ENCODE measurements at places on chromosomes 2 and 18. TPM values are rescaled to one million over a fixed set of nuclear protein-coding genes. Genes with fewer than 3 reads are reported as not detected.

DNA sequence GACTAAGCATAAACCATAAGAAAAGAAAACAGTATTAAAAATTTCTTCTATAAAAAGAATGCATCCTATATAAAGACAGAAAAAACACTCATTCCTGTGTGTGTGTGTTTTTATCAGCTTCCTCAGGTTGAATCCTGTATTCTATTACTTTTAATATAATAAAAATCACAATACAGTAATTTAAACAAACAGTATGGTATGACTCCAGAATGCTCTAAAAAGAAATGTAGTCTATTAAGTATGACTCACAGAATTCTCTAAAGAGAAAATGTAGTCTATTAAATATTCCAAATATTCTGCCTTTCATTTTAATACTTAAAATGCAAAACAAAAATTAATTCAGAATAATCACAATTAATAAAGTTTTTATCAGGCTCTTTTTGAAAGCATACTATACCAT lies 19.8 kb downstream of the CCDC88A start:
- no peak for DNase-seq

DNA sequence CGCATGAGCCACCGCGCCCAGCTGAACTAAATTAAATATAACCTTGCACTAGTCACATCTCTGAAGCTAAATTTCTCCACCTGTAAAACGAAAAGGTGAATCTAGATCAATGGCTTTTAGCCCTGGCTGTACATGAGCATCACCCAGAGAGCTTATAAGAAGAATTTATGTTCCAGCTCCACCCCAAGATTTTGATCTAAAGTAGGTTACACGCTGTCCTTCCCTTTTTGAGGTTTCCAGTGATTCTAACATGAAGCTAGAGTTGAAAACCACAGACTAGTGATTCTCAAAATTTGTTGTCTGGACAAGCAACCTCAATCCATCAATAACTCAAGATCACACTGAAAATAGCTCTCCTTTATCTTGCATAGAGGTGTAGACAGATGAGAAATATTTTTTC lies 208.8 kb upstream of the CRIM1 start:
- DNase-seq = no peak

C1GALT1C1L gene
- total RNA-seq = 0.20 TPM

- DNase-seq = no peak
Observed at GRCh38 chr2:127314193-127314988, 20.4 kb upstream of the ERCC3 start.

GRCh38 chr18:34767601-34768027 lies 57.5 kb downstream of the DTNA start:
- no peak for DNase-seq

DNA sequence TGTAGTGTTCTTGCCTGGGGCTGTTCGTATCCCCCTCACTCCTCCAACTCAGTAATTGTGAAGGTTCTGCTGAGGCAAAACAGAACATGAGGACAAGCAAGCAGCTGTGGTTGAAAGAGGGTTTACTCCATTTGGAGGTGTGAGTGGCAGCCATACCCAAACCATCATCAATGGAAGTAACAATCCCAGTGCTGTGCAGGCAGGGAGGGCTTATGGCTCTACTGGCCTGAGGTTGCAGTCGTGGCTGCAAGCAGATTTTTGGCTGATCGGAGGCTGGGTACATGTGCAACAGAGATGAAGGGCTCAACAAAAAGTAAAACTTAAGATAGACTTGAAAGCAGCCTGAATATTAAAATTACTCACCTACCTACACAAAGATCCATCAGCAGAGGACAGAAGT lies 13.2 kb downstream of the SRSF7 start:
- DNase-seq = no peak

LINC00305 gene
- total RNA-seq = not detected

- no peak for DNase-seq
Observed at GRCh38 chr18:42854558-42854957, 260.9 kb downstream of the RIT2 start.

CIB4 gene
- total RNA-seq = not detected

GRCh38 chr2:60499651-60500265 lies 53.7 kb downstream of the BCL11A start:
- DNase-seq = no peak

RNU2-63P gene
- 7.4 TPM for total RNA-seq

DNA sequence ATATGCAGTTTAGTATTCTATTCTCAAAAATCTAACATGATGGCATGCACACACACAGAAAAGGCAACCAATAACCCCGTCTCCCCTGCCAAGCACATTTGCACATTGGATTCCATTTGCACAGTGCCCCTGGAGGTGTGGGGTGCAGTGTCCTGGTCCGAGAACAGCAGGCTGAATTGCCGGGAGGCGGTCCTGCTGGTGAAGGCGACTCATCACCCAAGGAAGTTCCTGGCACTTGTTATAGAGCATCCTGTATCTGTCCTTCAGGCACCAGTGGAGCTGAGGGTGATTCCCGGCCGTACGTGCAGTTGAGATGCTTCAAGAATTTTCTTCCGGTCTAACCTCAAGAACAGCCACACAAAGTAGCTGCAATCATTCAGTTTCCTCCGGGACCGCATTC lies 73.0 kb upstream of the RAB12 start:
- DNase-seq = no peak

TSPYL6 gene
- not detected for total RNA-seq

ASB3 gene
- 17.3 TPM for total RNA-seq

DNA sequence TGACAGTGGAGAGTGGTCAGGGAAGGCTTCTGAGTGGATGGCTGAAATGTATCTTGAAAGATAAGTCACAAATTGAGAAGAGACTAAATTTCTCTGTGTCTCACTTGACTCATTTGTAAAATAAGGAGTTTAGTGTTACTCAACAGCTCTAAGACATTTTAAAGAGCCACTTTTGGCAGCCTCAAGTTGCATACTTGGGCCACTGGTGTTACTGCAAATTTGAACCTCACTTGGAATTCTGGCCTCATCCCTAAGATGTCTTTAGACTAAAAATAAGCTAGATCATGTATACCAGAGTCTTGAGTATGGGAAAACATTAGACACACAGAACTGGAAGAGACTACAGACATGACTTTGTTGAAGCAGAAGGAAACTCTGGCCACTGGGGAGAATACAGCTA lies 4.5 kb upstream of the MTLN start:
- DNase-seq = no peak

HMSD gene
- 5.3 TPM for total RNA-seq

SAG gene
- total RNA-seq = not detected

GRCh38 chr2:215283221-215283620 lies 28.6 kb upstream of the ATIC start:
- DNase-seq = no peak

DNA sequence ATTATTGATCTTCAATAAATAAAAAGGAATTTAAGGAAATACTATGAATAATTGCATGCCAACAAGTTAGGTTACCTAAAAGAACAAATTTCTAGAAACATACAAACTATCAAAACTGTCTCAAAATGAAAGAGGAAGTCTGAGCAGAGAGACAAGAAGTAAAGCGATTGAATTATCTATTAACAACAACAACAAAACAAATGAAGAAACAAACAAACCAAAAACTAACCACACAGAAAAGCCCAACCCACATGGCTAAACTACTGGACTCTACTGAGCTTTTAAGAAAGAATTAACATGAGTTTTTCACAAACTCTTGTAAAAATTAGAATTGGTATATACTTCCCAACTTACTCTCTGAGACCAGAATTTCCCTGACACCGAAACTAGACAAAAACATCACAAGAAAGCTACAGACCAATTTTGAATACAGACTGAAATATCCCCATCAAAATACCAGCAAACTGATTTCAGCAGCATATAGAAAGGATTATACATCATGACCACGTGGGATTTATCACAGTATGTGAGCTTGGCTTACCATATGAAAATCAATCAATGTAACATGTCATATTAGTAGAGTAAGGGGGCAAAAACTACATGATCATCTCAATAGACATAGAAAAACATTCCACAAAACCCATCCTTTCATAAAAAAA lies 16.6 kb upstream of the GALNT1 start:
- DNase-seq = no peak

- no peak for DNase-seq
Observed at GRCh38 chr2:64324746-64325410, 129.1 kb upstream of the LGALSL start.

CHAC2 gene
- total RNA-seq = 8.4 TPM

DNA sequence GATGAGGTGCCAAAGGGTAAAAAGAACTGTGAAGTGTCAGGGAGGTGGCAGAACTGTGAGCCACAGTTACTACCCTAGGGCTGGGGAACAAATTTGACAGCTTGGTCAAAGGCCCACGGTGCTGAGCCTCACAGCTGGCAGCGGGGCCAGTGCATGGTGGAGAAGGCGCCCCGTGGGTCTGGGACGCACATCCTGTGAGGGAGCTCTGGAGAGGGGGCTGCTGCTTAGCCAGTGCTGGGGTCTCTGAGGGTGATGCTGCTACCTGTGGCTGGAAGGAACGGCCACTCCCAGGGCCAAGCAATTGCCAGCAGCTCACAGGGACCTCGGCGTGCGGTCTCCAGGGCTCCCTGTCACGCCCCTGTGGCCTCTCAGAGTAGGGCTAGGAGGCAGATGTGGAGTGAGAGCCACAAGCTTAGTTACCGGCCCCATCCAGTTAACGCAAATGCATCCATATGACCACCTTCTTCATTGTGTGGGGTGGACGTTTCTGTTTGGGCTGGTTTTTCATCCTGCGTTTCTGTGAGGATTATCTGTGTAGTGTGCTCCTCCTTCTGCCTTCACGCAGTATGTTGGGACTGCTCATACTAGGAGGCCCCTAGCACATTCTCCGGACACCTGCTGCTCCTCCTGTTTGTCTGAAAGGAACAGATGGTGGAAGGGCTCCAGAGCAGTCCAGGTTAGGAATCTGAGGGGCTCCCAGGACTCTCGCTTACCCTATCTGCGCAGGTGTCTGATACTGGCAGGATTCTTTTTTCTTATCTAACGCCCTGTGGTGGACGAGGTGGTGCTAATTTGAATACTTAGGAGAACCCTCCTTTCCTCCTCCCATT lies 26.0 kb downstream of the STK25 start:
- no peak for DNase-seq

- DNase-seq = no peak
Observed at GRCh38 chr2:137096693-137097092, 331.3 kb downstream of the THSD7B start.

DNA sequence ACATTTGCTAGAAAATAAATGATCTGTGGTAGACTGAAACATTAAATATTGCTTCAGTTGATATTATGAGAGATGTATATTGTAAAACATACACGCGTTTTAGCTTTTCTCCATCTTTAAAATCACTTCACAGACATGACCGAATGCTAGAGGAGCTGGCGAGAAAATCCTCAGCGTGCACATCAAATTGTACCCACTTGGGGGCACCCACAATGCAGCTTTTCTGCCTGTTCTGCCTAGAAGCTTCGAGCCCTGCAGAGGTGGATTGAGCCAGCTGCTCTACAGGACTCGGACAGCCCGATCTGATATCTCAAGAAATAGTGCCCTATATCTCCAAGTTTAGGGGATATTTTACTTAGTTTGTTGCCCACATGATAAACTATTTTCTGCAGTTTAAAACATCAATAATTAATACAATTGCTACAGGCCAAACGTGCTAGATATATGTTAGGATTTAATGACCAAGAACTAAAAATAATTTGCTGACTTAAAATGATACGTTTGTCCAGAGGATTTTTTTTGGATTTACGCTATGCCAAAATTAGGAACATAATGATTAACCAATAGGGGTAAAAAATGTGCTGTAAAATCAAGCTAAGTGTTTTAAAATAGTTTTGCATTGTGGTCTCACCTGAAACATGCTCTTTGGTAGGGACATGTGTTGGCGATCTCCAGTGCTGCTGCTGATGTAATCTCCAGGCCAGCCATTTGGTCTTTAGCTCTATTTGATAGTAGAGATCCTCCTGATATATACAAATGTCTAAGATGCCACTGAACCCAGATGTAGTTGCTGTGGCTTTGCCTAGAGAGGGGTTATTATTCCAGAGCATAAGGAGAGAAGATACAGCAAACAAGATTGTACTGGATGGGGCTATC lies 22.3 kb upstream of the ATP5MC3 start:
- DNase-seq = peak; percentile 57

GRCh38 chr18:56721491-56721890 lies 70.3 kb downstream of the WDR7 start:
- no peak for DNase-seq

DNA sequence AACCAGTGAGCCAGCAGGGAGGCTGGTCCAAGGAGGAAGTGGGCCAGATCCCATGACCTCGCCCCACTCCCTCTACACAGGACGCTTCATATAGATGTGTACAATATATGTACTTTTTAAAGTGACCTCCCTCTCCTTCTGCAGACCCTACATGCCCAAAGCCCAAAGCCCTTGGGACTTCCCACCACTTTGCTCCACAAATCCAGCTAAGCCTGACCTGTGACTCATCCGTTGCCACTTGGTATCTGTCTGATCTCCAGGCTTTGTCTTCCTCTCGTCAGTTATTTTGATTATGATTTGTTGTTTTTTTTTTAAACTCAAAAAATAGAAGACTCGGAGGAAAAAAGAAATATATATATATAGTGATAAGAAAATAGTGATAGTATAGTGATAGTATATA lies 470.8 kb downstream of the KCNJ3 start:
- DNase-seq = no peak

- no peak for DNase-seq
Observed at GRCh38 chr2:238369591-238370040, 49.3 kb downstream of the TRAF3IP1 start.

DES gene
- 4.2 TPM for total RNA-seq

GRCh38 chr2:15736396-15737180 lies 144.9 kb downstream of the DDX1 start:
- no peak for DNase-seq

DNA sequence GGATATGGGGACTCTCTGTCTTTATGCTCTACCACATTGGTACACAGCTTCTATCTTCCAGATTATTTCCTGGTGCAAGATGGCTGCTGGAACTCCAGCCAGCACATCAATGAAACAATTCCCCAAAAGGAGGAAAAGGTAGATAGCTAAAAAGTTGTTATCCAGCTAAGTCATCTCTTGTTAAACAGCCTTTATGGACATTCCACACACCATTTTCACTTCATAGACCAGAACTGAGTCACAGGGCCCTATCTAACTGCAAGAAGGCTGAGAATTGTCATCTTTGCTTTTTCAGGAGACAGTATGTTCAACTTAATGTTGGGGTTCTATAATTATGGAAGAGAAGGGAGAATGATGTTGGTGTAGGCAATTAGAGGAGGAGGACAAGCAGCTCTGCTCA lies 133.3 kb upstream of the NOSTRIN start:
- DNase-seq = no peak

GRCh38 chr2:221747289-221747972 lies 175.3 kb upstream of the EPHA4 start:
- DNase-seq = no peak

Measured in HCT116 (cell line).